NCI-H510A (cell line): ENCODE measurements at places on chromosomes 6 and 20.
A peak's percentile ranks its signal among the peaks of the same experiment; 100 is the strongest.

DNA sequence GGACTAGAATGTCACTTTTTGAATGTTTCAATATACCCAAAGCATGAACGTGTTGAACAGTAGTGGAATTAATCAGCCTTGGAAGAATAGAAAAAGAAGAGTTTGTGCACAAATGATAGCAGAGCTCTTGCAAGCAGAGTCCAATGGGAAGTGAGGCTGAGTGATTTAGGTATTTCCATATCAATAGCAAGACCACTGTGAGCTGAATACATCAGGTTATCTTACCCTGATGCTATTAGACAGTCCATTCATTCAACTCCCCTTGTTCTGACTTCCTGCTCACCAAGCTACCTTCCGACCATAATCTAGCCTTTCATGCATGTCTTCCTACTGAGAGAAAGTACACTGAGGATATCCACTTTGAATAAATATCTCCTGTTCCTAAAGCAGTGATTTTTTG, 349.2 kb upstream of the RNF217 start:
- no peak for DNase-seq

- no peak for DNase-seq
Measured at GRCh38 chr6:110613356-110613755, 136.9 kb upstream of the SLC22A16 start.

GRCh38 chr20:5268449-5268848, 48.3 kb downstream of the PROKR2 start:
- DNase-seq: no peak

- no peak for DNase-seq
Measured at GRCh38 chr6:63813566-63814120, 178.0 kb downstream of the PHF3 start.

GRCh38 chr6:25735261-25735660, 19.3 kb upstream of the SLC17A4 start:
- DNase-seq: no peak

- no peak for DNase-seq
Measured at GRCh38 chr6:166285233-166285632, 23.0 kb downstream of the PRR18 start.

- DNase-seq: no peak
Measured at GRCh38 chr6:92753956-92754355, 665.4 kb downstream of the EPHA7 start.

- no peak for DNase-seq
Measured at GRCh38 chr20:57280221-57280620, 13.8 kb upstream of the BMP7 start.

GRCh38 chr6:10720265-10720959, 2.5 kb upstream of the TMEM14C start:
- no peak for DNase-seq

DNA sequence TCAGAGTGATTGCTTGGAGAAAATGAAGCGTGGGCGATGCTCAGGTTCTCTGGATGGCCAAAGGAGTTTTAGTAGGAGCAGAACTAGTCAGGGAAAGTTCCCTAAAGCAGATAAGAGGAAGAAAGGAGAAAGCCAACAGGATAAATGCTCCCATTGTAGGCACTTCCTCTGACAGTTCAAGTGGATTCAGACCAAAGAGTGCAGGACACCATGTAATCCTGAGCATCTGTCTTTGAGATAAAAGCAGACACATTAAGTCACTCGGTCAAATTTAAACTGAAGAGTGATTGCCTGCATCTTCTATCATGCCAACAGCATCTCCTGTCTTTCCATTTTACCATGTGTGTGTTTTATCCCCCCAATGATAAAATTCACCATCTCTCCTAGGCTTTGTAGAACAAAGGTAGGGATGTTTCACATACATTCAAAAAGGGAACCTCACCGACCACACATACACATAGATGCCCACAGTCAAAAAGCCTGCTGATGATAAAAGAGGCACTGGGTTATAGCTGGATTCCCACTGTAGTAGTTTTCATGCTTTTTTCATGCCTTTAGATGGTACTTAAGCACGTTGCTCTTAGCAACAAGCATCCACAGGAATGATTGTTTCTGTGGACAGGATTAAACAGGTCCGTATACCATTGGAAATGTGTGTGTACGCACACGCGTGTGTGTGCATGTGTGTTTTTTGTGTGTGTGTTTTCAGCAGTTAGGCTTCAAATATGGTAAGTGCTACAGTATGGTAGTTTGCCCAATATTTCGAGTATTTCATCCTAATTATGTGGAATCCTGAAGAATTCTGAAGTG, 7.0 kb downstream of the GRIK2 start:
- DNase-seq: no peak

GRCh38 chr20:44656448-44656847, 4.9 kb upstream of the ADA start:
- DNase-seq: no peak

GRCh38 chr6:134105940-134106339, 53.5 kb upstream of the SLC2A12 start:
- no peak for DNase-seq

DNA sequence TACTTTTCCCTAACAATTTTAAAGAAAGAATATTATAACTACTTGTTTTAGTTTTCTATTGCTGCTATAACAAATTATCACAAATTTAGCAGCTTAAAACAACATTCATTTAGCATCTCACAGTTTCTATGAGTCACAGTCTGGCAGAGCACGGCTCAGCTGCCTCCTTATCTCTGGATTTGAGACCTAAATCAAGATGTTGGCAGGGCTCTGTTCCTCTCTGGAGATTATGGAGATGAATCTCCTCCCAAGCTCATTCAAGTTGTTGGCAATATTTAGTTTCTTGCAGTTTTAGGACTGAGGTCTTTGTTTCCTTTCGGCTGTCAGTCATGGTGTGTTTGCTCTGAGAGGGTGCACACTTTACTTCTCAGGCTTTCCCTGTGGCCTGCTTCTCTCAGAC, 1065.8 kb upstream of the EYS start:
- DNase-seq: no peak

DNA sequence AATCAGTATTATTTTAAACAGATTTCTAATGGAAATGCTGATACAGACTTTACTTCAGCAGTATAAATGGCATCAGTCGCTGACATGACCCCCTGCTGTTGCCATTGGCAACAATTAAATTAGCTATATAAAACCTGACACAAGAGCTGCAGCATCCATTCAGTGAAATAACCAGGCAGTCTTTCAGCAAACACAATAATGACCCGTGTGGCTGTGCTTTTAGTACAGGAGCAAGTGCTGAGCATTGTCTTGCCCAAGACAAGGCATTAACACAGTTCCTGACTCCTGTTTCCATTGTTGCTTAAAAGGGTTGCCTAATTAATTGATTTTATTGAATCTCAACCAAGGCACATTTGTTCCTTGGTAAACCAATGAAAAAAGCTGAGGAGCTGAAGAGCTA, 382.1 kb downstream of the HACE1 start:
- DNase-seq: no peak

- no peak for DNase-seq
Measured at GRCh38 chr6:160431226-160431625, 83.0 kb downstream of the SLC22A3 start.

- DNase-seq: no peak
Measured at GRCh38 chr20:59145924-59146779, 17.5 kb upstream of the ZNF831 start.

DNA sequence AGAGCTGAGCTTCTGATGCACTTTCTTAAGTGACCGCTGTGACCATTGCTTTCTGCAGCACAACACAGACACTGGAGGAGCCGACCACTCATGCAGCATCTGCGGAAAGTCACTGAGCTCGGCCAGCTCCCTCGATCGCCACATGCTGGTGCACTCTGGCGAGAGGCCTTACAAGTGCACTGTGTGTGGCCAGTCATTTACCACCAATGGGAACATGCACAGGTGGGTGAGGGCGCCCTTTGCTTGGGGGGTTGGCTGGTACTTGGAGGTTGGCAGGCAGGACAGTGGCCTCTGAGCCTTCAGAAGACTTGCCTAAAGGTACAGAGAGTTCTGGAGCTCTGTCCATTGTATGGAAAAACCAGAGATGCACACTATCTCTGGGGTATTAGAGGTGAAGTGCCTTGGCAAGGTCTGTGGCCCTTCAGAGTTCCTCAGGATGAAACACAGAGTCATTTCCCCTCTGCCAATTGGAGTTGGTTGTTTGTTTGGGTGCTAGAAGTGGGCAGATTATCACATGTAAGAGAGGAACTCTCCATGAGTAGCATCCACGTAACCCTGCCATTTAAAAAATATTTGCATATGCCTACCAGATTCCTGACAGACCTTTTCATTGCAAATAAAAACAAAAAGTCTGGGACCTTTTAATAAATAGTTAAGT, 81.5 kb downstream of the RREB1 start:
- no peak for DNase-seq

DNA sequence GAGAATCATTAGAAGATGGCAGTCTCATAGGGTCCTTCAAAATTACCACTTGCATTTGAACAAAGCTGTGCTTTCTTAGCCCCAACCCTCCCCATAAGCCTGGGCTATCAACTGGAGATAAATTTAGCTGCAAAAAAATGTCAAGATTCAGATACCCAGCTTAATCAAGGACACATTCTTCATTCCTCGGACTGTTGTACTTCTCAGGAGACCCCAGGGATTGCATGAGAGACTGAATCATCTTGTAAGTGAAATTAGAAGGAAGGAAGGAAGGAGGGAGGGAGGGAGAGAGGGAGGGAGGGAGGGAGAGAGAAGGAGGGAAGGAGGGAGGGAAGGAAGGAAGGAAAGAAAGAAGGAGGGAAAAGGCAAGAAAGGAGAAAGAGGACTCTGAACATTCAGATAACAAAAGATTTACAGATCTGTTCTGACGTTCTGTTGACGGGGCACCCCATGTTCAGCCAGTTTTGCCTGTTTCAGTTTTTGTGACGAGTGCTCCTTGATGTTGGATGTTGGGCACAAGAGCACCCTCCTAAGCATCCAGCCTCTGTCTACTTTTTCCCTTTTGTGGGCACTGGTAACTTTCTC, 498.7 kb downstream of the PREX1 start:
- no peak for DNase-seq

DNA sequence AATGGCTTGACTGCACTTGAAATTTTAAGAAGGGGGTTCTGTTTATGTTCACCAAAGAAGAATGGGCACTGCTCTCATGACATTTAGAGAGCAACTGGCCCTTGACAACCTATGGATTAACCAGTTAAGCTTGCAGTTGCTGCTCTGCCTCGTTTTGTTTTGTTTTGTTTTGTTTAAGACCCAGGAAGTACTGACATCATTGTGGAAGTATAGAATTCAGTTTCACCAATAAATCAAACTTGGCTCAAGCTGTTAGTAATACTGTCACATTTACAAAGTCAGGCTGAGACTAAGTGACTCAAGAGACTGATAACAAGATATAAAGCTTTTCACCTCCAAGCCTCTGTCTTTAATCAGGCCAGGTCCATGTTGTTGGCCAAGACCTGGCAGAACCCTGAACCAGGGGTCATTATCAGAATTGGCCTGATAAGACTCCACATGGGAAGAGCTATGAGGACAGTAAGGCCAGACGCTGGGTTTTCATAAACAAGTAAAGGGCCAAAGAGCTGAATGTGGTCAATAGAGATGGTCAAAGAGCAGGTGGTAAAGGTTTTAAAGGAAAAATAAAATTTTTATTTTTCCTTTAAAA, 99.4 kb upstream of the VGLL2 start:
- no peak for DNase-seq

GRCh38 chr6:168209420-168209819, 110.2 kb downstream of the DACT2 start:
- DNase-seq: no peak

- DNase-seq: no peak
Measured at GRCh38 chr6:24836109-24836508, 37.4 kb upstream of the ARMH2 start.

GRCh38 chr6:28218312-28219248, 6.5 kb upstream of the ZSCAN9 start:
- DNase-seq: peak; percentile 40

DNA sequence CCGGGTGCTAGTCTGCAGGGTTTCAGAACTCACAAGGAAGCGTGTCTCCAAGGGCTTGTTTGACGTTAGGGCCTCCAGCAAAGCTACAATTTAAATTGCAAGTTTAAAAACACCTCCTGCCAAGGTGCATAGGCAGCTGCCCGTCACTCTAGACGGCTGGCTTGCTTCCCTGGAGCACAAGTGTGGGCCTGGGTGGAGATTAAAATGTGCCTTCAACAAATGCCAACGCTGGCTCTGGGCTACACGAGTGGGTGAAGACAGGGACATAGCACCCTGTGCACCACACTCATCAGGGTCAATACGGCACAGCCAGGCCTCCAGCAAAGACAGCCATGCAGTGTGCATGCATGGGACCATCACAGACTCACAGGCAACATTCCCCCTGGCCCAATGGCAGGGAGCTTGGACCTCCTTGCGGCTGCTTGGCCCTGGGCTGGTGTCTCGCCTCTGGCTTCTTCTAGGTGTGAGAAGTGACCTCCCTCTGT, 48.4 kb upstream of the FRMD1 start:
- DNase-seq: no peak

GRCh38 chr6:53916804-53917463, 122.1 kb downstream of the LRRC1 start:
- no peak for DNase-seq

- DNase-seq: no peak
Measured at GRCh38 chr6:17656092-17656491, 50.6 kb downstream of the NUP153 start.
